ENCODE measurements at places on chromosomes 3 and 15.

- DNase-seq = no peak
Measured at GRCh38 chr15:41659855-41660234, 360 bp upstream of the MGA start.

DNA sequence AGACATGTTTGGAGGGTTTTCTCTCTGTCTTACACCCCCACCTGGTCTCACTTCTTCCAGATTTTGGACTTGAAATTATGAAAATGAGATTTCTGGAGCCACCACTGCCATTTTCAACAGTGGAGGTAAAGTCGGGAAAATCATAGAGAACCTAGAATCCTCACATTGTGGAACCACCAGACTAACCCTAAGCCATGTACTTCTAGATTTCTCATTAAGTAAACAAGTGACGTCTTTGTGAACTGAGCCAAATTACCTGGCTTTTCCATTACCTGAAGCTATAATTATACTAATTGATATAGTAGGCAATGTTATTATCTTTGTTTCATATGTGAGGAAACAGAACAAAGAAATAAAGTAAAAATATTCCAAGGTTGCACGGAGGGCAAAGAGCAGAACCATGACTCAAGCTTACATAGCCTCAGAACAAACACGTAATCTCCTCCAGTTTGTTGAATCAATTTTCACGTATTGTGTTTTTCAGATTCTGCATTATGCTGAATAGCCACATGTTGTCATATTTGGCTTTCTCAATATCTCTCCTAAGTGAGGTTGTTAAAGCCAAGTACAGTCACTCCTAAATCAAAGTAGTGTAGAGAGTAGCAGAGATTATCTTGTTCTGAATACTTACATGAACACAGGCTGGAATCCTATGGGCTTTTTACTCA, 101.3 kb upstream of the CMC1 start:
- DNase-seq = no peak

- DNase-seq = peak; percentile 51
Measured at GRCh38 chr3:45841420-45841756, 531 bp downstream of the LZTFL1 start.

DNA sequence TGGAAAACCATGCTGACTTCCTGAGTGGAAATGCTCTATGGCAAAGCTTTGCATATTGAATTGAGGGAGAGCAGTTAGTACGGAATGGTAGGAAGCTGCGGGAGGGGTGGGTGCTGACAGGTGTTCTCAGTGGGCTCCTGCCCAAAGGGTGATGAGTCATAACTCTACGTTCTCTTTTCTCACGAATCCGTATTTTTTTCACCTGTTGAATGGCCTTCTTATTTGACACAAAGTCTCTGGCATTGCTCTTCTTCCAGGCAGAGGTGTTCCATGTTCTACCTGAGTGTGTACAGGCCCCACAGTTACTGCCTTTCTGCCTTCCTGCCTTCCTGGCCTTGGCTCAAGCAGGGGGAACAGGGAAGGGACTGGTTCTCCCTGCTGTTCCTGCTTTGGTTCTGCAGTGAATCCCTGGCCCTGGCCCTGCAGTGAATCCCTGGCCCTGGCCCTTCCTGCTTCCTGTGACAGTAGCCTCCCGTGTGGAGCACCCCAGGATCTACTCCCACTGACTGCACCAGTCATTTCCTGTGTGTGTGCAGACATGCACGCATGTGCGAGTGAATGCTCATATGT, 31.9 kb downstream of the TRAK1 start:
- DNase-seq = no peak

GRCh38 chr3:126851934-126852333, 131.0 kb upstream of the PLXNA1 start:
- no peak for DNase-seq

DNA sequence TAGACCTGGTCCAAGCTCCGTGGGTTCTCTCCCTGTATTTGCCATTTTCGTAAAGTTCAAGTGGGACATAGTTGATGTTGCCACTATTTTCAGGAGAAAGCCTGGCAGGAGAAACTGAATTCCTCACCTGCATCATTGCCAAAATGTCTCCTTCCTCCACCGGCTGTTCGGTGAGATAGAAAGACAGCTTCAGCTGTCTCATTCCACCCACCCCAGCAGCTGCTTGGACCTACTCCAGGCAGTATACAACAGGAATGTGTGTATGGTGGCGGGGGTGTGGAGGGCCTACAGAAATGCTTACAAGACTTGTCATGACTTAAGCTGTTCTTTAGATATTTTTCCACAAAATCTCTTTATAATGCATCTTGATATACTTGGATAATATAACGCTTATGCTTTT, 132.7 kb upstream of the RAP2B start:
- no peak for DNase-seq

DNA sequence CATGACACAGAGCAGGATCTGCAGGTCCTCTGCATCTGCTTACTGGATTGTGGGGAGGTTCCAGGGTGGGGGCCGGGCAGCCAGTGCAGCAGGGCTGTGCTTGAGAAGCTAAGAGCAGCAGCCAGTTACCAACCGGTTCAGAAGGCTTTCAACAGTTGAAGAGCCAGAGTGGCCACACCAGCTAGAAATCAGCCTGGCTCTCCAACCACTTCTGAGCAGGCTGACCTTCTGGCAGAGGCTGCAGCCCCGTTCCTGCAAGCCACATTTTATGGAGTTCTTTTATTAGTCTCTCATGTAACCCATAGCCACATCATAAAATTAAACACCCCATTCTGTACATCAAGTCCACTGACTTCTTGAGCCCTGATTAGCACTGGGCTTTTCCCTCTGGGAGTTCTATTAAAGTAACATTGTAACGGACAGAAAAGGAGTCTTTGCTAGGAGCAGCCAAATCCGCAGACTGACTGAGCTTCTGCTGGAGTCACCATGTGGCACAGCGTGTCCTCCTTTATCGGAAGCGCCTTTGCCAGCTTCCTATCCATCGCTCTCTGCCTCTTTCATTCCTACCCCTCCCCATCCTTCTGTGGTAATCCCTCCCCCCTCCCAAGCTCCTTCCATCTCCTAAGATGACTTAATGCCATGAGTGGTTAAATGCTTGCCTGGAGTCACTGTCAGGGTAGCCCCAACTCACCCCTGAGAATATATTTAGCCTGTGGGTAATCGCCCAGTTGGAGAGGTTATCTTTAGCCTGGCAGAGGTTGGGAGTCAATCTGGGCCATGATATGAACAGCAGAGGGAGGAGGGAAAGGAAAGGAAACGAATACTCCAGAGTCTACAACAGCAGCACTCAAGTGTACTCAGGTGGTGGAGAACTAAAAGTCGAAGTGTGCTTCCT, 138.5 kb upstream of the HES1 start:
- DNase-seq = no peak

GRCh38 chr3:132726341-132726823, 4.2 kb upstream of the NPHP3 start:
- DNase-seq = no peak

DNA sequence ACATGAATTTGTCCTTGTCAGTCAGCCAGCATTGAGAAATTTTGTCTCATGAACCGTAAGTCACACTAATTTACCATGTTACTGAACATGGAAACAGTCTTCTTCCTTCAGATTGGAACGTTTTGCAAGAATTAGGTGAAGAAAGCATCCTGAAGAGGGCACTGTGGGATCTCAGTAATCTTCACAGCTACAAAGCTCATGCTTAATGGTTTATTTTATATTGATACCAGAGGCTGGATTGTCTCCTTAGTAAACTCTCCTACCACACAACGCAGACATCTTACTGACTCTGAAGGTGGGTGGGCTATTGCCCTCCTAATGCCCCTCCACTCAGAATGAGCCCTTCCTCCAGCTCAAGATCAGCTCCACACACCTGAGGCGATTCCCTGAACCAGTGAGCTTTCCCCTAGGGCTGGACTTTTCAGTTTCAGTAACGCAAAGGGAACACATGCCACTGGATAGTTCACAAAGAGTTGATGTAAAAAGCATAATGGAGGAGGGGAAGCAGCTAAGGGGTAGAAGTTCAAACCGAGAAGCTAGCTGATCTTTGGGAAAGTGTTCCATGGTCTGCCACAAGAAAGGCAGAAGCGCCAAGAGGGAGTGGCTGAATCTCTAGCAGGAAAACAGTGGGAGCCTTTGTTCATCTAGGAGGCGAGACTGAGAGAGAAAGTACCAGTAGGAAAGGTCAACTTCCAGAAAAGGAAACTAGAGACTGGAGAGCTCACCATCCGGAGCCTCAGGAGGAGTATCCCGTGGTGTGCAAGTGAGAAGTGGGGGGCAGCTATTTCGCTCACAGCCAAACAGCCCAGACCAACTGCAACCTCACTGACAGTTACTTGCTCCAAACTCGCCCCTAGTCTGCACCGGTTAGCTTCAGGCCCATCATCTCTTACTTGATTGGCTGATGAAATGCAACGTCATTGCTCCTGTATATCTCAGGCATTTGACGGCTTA, at the start of gene SLC9C1:
Gene SLC9C1 (minus strand): TSS at position 849 of the 954 bp plus-strand sequence. CDS start 7,425 bp downstream, outside the sequence.
- no peak for DNase-seq

GRCh38 chr3:22089284-22089683, 338.3 kb upstream of the ZNF385D start:
- no peak for DNase-seq

GRCh38 chr15:55247766-55248427, 41.7 kb downstream of the RAB27A start:
- no peak for DNase-seq

- no peak for DNase-seq
Measured at GRCh38 chr15:101536875-101537405, 47.4 kb upstream of the PCSK6 start.

GRCh38 chr3:126446301-126446700, 29.4 kb downstream of the ZXDC start:
- DNase-seq = no peak

DNA sequence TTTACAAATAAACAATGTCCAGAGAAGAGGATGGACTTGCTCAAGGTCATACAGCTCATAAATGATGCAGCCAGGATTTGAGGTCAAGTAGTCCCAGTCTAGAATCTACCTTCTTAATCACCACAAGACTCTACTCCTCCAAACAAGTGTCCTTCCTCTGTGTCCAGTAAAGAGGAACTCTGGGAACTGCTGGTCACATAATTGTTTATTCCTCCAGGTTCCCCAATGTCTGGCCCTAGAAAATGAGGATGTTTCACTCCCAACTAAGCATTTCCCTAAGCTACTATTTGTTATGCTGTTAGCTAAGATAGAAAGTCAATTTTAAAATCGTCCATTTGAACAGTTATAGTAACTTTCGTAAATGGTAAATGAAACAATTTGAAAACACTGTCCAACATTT, 192.4 kb downstream of the FHIT start:
- DNase-seq = no peak

DNA sequence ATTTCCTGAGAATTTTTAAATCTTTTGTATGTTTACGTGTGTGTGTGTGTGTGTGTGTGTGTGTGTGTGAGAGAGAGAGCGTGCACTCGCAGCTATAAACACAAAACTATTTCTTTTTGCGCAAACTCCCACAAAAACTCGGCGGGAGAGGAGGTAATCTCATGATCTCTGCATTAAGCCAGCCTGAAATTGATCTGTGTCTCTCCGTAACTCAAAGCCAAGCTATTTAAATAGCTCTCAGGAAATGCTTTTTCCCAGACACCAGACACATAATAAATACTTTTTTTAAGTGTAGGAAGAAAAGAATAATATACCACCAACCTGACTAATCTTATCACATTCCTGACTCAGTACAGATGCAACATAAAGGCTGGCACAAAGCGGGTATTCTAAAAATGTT, 226.8 kb downstream of the MAGI1 start:
- DNase-seq = no peak

DNA sequence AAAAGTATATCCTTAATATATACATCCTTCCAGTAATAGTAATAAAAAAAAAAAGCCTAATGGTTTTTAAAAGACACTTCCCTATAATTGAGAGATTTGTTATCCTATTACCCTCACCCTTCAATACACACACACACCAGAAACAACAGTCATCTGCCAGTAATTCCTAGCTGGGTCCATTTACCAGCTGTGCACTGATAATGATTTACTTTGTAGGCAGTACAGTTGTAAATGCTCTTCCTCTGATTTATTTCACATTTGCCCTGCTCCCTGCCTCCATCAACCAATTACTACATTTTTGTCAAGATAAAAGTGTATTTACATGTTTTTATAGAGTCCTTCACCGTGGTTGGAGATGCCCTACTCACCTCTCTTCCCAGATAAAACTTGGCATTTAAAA, 12.4 kb downstream of the TPM1 start:
- DNase-seq = no peak

- no peak for DNase-seq
Measured at GRCh38 chr15:58549013-58549784, 117.4 kb downstream of the LIPC start.

GRCh38 chr3:151563305-151563704, 102.4 kb upstream of the IGSF10 start:
- DNase-seq = no peak

DNA sequence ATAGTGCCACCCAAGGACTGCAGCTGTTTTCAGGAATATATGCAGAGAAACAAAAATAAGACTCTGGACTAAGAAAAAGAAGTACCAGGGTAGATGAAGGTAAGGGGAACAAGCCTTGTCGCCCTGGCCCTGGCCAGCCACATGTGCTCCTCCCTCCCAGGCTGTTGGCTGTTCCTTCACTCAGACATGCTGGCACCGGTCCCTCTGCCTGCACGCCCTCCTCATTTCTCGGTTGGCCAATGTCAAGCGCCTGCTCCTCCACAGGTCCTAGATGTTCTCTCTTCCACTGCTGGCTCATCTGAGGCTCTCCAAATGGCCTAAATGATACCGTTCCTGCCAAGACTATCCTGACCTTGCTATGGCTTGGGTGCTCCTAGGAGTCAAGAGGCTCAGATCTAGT, 288.4 kb upstream of the LYSMD4 start:
- DNase-seq = no peak

DNA sequence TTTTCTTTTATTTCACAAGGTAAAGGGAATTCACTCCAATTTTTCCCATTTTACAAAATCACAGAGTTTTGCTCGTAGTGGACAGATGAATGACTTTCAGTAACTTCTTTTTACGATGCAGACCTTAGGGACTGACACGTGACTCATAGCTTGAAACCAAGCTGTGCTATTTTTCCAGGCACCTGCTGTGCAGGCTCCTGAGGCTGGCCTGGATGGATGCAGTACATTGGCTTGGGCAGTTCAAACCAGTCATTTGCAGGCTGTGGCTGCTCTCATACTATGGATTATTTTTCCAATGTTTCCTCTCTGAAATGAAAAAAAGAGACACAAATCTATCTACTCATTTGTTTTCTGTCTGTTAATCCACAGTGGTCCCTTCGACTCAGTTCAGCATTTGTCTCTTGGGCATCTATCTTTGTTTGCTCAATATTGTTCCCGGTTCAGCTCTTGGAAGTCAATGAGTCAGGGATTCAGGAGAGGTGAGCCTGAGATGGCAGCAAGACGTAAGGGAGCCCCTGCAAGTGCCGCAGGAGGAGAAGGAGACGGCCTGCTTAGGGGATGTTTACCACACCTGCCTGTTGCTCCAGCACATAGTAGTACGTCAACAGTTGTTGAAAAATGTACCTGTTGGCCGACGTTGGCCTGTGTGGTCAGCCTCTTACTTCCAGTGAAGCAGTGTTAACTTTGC, 92.8 kb downstream of the SV2B start:
- no peak for DNase-seq
